ENCODE measurements at places on chromosomes 7 and 10. TPM values are rescaled to one million over a fixed set of nuclear protein-coding genes. Genes with fewer than 3 reads are reported as not detected.

Gene SPDYE6
- total RNA-seq = not detected

Gene EVX1
- not detected for total RNA-seq

Gene VSTM4
- 4.5 TPM for total RNA-seq

Gene FMC1
- total RNA-seq = 29.0 TPM

Gene KCND2
- not detected for total RNA-seq

Gene EBF3
- total RNA-seq = not detected

Gene GRID1
- 7.1 TPM for total RNA-seq

Gene TBC1D12
- total RNA-seq = 5.7 TPM

Gene BTBD16
- total RNA-seq = not detected

Gene ICA1
- 17.8 TPM for total RNA-seq

Gene NOC3L
- total RNA-seq = 30.8 TPM

Gene FAM25A
- total RNA-seq = not detected

Gene ARF5
- 169 TPM for total RNA-seq

Gene SMO
- 0.13 TPM for total RNA-seq

Gene ENO4
- total RNA-seq = not detected

Gene RBAK
- total RNA-seq = 9.8 TPM

Gene LLCFC1
- not detected for total RNA-seq

Gene TCF7L2
- total RNA-seq = 2.0 TPM

Gene PAXIP1
- 28.4 TPM for total RNA-seq

Gene SFTPA1
- total RNA-seq = 5.2 TPM

Gene TMEM254
- total RNA-seq = 2.3 TPM

Gene METTL27
- total RNA-seq = 0.42 TPM

Gene LDB1
- 120 TPM for total RNA-seq

Gene WDFY4
- 0.29 TPM for total RNA-seq

Gene RTKN2
- 0.09 TPM for total RNA-seq

Gene SVIL
- 0.07 TPM for total RNA-seq

Data from K562 (cell line).